Calu3 (cell line): ENCODE measurements at places on chromosomes 12 and 14. TPM values are rescaled to one million over a fixed set of nuclear protein-coding genes. Genes with fewer than 3 reads are reported as not detected.
A peak's percentile ranks its signal among the peaks of the same experiment; 100 is the strongest.

Gene PFKM
- total RNA-seq = 33.3 and 39.4 TPM in 2 replicates

Gene ALX1
- total RNA-seq = 2.5 and 2.9 TPM in 2 replicates

Gene ANKRD33
- not detected in 2 replicates for total RNA-seq

- no peak for DNase-seq
Measured at GRCh38 chr14:41297576-41298327, 308.9 kb upstream of the LRFN5 start.

Gene EIF2S3B
- 4.8 and 5.7 TPM in 2 replicates for total RNA-seq

DNA sequence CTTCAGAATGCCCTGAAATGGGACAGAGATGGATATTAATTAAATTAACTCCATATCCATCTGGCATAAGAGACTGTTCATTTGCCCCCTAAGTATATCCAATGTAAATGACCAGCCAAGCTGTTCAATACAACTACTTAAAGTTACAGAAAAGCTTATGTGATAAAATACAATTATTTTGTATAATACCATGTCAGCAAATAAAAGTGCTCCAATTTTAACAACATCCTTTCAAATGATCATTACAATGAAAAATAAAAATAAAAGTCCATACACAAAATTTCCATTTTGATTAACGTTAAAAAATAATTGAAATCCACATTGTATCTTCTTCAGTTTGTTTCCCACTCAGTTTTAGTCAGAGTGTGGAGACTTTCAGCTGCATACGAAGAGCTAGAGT lies 5.7 kb downstream of the CLEC6A start:
- DNase-seq = no peak

GRCh38 chr12:57894399-57895292 lies 46.7 kb upstream of the ATP23 start:
- no peak for DNase-seq

DNA sequence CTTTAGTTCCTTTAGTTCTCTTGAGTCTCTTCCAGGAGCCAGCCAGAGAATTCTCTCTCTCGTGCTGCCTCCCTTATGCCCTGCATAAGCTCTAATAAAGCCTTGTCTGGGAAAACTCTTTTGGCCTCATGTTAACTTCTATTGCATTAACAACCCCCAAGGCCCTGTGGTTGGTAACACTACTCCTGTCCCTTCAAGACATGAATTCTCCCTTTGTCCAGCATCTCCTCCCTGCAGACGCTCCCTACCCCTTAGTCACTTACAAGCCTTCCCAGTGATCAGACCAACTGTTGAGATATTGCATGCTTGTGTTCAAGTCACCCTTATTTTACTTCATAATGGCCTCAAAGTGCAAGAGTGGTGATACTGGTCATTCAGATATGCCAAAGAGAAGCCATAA lies 12.1 kb downstream of the LTBR start:
- no peak for DNase-seq

DNA sequence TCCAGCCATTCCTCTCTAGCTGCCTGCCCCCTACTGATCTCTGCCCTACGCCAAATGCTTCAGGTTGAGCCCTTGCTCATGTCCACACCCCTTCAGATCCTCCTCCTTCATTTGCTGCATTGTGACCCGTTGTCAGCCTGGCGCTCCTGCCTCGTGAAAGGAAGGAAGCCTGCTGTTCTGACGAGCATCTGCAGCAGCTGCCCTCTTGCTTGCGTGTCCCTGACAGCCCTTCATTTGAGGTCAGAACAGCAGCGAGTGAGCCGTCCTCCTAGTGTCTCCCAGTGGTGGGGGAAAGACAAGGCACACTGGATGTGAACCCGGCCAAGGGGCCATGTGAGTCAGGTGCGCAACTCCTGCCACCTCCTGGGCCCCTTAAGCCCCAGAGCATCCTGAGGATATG lies 3.0 kb upstream of the PIANP start:
- no peak for DNase-seq

Gene ACSM4
- total RNA-seq = not detected in 2 replicates

DNA sequence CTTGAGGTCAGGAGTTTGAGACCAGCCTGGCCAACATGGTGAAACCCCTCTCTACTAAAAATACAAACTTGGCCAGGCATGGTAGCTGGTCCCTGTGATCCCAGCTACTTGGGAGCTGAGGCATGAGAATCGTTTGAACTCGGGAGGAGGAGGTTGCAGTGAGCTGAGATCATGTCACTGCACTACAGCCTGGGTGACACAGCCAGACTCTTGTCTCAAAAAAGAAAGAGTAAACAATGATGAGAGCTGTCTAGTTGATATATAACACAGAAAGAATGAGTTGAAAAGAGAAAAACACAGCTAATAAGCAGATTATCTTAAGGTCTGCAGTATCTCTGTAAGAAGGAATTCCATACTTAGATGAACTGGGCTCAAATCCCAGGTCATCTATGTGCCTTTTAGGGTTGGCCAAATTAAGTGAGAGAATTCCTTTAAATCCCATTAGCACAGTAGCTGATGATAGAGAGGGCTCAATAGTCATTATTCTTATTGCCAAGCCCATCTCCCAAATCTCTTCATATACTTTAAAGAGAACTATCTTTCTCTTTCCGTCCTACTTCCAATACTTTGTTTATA lies 31.1 kb upstream of the STRAP start:
- no peak for DNase-seq

- no peak for DNase-seq
Measured at GRCh38 chr12:116091579-116091978, 185.9 kb downstream of the MED13L start.

DNA sequence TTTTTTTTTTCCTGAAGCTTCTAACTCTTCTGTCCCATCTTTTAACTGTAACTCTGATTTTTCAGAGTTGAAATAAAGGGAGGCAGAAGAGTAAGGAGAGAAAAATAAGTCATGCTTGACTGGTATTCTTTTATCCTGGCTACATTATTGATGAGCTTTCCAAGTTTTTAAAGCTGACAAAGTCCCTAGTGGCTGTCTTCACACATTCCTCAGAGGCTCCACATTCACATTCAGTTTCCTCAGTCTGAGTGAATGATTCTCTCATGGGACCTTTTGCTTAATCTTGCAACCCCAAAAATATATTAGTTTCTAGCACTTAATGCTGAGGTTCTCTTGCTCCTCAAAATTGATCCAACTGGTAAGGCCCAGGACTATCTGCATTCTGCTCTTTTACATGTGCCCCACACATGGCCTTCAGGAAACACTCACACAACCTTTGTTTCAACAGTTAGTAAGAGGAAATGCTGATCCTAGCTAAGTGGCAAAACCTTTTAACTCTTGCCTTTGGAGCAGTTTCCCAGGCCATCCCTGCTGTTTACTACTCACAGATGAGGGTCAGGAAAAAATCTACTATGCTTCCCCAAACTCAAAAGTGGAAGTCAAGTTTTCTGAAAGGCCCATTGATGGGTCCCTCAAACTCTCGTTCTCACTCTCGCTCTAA lies 61.7 kb upstream of the SLC6A15 start:
- no peak for DNase-seq

DNA sequence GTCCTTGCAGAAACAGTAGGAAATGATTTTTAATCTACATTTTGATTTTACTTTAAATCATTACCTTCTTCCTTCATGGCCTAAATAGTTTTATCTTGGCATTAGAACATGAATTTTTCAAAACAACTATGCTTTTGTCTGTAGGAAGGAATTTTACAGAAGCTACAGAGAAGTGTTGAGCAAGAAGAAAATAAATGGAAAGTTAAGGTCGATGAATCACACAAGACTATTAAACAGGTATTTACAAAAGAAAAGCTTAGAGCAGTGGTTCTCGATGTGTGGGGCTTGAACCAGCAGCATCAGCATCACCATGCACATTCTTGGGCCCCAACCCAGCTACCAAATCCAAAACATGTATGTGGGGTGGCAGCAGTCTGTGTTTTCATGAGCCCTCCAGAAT lies 91.6 kb downstream of the KTN1 start:
- no peak for DNase-seq

DNA sequence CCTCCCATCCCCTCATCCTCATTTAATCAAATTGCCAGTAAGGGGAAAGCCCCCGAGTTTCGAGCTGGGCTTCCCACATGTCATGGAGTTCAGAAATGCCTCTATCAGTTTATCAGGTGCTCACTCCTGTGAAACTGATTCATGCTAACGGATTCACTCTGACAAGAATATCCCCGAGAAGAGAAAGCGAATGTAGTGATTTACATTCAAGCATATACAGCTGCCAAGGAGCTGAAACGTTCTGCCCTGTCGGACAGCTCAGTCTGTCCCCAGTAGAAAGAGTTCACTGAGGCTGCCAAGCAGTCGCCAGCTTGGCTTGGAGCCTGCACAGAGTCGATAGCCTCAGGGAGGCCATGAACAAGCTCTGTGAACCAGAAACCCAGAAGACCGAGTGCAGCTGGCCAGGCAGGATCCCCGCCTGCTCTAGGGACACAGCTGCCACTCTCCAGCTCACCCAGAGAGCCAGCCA lies 88.4 kb downstream of the TMCC3 start:
- peak; percentile 32 for DNase-seq

DNA sequence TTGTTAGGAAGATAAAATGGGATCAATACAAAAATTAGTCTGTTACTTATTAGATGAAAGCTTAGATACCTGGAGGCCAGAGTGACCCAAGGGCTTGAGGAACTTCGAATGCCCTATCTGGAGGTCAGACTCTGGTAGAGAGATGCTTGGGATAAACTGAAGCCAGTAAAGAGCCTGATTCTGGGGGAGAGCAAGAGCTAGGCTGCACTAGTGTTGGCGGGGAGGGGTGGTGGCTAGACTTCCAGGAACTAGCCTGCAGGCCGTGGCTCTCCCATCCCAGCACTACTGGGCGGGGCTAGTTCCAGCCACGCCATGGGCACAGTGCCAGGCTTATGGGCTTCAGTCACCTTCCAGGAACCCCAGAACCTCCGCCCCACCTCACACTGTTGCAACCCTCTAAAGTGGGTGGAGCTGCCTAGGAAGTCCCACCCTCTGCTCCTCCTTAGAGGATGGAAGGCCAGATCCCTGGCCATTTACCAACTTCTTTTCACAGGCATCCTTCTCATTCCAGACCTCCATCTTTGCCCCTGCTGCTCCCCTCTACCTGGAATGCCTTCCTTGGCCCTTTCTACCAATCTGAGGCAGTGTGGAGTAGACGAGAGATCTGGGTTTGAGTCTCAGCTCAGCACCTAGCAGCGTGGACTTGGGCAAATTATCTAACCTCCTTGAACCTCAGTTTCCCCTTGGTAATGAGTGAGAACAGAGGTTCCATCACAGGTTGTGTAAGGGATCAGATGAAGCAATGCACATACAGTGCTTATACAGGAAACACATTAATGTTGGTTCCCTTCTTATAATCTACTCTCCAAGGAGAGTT lies 6.3 kb upstream of the NFE2 start:
- DNase-seq = peak; percentile 98

Gene TAS2R8
- total RNA-seq = not detected in 2 replicates

Gene TAMALIN
- total RNA-seq = 0.34 TPM in 1 of 2 replicates, not detected in the other

DNA sequence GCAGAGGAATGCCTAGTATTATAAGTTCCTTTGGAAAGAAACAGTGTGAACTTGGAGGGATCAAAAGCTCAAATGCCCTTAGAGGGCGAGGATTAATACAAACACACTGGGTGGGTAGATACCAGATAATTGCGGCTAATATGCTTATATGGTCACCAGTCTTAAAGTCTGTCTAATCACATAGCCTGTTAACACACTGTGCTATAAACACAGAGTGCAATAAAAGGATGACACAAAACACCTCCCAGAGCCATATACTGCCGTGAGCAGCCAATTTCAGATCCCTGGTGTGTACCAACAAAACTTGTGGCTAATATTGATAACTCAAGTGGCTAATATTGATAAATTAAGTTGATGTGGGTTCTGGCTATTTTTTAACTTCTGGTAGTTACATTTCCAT lies 1.7 kb upstream of the IL26 start:
- no peak for DNase-seq

DNA sequence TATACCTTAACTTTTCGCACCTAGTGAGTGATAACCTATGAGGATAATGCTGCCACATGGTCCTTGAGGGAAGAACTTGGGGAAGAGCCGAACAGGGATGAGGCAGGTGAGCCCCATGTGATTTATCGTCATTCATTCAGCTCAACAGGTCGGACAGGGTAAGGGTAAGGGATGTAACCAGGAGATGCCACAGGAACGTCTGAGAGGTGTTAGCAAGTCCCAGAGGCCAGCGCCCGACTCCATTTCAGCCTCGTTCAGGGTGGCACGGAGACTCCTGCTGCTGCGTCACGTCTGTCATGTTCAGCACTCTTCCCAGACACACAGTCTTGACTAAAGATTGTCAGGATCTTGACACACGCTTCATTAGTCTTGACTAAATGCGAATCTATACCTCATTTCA lies 23.4 kb upstream of the TIGAR start:
- DNase-seq = no peak

- DNase-seq = no peak
Measured at GRCh38 chr14:19754172-19754571, 10.8 kb downstream of the OR4Q3 start.

DNA sequence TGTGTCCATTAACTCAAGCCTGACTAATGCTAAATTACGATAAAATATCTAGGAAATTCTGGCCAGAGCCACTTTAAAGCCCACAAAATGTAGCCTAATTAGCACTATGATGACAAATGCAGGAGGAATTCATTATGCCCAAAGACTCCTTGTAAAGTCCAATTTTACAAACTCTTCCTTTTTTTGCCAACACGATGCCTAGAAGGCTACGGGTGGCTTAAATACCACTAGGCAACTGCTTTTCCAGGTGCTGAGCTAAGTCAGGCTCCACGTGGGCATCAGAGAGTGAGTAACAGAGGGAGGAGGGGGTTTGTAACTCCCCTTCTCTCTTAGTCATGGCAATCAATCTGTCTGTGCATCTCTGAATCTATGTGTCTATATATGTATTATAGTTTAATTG lies 172.4 kb upstream of the NTF3 start:
- DNase-seq = no peak

GRCh38 chr14:50944647-50945413 lies 547 bp upstream of the PYGL start:
- DNase-seq = peak; percentile 47

GRCh38 chr12:12645485-12645884 lies 33.8 kb downstream of the CREBL2 start:
- DNase-seq = peak; percentile 27

GRCh38 chr12:68667291-68667690 lies 19.5 kb upstream of the NUP107 start:
- DNase-seq = no peak

Gene TRIM9
- 1.6 TPM in 2 replicates for total RNA-seq

- DNase-seq = no peak
Measured at GRCh38 chr12:6647083-6647604, at the start of gene ACRBP. Gene ACRBP, minus strand, starts transcription at chr12:6647432. Its CDS starts 66 bp downstream, at chr12:6647366.

Gene CIROP
- total RNA-seq = not detected in 2 replicates

Gene CD4
- total RNA-seq = not detected in 2 replicates

DNA sequence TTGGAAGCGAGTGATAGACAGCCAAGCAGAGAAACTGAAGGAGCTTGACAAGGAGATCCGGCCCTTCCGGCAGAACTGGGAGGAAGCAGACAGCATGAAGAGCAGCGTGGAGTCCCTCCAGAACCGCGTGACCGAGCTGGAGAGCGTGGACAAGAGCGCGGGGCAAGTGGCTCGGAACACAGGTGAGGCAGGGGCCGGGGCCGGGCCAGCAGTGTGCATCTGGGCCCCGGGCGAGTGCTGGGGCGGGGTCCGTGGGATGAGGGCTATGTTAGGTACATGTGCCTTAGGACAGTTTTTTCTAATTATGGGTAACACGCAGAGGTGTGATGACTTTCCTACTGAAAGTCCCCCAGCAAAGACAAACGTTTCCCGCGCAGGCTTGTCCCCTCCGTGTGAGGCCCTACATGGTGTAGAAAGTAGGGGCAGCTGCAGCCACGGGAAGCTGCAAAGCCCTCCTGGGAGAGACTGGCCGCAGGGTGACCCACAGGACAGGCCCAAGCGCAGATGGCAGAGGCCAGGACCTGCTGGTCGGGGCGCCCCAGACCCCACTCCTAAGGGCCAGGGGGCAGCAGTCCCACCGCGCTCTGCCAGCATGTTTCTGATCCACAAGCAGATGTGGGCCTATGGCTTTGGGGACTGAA lies 19.1 kb upstream of the AMN start:
- no peak for DNase-seq

- DNase-seq = no peak
Measured at GRCh38 chr14:57928732-57929131, 62.8 kb upstream of the SLC35F4 start.
